NT2/D1 (cell line): ENCODE measurements at places on chromosomes 2 and 18.

- no peak for DNase-seq
Observed at GRCh38 chr2:218985325-218986091, 524 bp upstream of the FEV start.

DNA sequence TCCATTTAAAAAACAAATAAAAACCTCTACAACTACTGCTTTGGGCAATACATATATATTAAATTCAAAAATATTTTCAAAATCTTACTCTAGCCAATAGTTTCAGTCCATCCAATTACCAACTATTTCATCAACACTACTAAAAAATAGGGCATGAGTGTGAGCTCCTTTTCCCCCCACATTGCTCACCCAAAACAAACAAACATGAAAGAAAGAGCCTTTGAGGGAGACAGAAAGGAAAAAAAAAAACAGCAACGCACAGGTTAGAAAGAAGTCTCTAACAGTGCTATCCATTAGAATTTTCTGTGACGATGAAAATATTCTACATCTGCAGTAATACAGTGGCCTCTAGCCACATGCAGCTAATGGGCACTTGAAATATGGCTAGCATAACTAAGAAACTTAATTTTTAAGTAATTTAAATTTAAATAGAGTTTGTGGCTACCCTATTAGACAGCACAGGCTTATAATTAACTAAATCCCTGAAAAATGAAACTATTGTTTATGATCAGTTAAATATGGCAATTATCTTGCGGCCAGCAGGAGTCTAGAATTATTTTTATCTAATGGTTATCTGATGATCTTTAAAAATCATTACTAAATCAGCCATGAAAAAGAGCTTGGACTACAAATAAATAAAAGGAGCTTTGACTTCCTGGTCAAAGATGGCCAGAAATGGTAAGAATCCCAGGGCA, 59.2 kb downstream of the RBMS1 start:
- no peak for DNase-seq

- no peak for DNase-seq
Observed at GRCh38 chr2:128552806-128553551, 234.3 kb upstream of the HS6ST1 start.

- DNase-seq = no peak
Observed at GRCh38 chr18:31672628-31673135, 11.7 kb downstream of the B4GALT6 start.

GRCh38 chr18:56490942-56491341, 147.4 kb downstream of the TXNL1 start:
- DNase-seq = no peak
